ENCODE measurements at places on chromosomes 7 and 10.

DNA sequence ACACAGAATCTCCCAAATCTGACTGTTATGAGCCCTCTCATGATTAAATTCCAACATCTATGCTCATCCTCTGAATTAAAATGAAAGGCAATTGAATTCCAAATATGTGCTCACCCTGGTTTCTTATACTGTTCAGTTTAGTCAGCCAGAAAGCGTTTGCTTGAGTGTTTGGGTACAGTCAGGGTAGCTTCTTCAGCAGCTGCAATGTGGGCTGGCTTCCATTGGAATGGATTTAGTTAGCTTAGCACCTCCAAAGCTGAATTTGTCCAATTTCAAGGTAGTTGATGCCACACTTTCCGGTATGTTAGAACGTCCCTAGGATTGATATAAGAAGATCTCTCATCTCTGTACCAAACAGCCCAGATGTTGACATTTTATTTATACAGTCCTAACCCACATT, 9.3 kb downstream of the KLHL7 start:
- DNase-seq, result no peak

DNA sequence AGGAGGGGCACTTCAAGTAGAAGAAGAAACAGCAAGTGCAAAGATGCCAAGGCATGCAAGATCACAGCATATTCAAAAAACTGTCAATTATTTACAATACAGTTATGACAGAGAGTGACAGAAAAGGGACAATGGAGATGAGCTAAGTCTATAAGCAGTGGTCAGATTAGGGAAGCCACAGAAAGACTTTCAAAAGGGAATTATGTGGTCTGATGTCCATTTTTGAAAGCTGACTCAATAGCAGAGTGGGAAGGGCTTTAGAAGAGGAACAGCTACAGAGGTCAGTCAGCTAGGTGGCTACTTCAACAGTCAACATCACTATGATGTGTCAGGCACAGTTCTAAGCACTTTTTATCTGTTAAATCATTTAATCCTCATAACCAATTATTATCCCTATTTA, 45.2 kb upstream of the SPOCK2 start:
- no peak for DNase-seq

DNA sequence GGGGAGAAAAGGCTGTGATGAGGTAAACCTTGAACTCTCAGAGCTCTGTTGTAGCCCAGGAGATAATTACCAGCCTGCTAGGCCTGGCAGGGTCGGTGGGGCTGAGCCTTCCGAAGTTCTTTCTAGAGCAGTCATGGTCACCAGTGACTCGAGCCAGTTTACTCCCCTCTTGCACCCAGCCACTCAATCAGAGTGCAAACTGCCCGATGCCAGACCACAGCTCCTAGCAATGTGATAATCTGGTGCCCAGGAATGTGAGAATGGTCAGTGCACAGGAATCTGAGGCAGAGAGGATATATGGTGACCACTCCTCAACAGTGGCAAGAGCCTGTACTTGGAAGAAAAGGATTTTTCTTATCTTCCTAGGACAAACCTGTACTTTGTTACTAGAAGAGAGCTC, 46.4 kb upstream of the KMT2E start:
- no peak for DNase-seq

DNA sequence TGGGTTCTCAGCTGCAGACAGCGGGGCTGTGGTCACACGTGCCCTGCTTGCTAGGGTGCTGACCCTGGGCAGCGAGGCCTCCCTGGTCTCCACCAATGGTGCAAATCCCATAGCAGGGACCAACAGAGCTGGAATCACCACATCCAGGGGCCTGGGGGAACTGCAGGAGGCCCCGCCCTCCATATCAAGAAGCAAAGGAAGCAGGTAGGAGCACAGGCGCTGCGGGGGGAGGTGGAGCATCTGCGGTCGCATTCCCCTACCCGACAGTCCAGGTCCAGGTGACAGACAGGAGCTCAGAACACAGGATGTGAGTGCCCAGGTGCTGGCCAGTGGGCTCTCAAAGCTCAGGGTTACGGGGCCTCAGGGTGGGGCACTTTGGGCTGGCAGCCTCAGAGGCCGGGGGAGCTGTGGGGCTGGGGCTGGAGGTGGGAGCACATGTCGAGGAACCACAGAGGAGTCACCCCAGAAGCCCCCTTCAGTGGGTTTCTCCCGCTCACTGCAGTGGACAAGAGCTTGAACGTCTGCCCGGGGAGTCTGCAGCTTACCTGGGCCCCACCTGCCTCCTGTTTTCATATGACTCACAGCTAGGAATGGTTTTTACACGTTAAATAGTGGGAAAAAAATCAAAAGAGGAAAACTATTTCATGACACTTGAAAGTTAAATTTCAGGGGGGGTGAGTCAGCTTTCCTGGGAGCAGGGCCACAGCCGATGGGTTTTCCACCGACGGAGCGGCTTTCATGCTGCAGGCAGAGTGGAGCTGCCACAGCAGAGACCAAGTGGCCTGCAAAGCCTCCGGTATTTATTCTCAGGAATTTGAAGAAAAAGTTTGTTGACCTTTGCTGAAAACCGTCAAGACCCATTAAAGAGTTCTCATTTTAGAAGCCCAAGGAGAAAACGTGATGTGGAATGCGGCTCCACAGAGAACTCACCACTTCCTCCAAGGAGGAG, 148.7 kb upstream of the PPP2R2D start:
- DNase-seq, result no peak

- DNase-seq, result no peak
Measured at GRCh38 chr10:75101416-75102251, 9.8 kb upstream of the SAMD8 start.

- no peak for DNase-seq
Measured at GRCh38 chr10:70656489-70656888, 15.8 kb upstream of the ADAMTS14 start.

DNA sequence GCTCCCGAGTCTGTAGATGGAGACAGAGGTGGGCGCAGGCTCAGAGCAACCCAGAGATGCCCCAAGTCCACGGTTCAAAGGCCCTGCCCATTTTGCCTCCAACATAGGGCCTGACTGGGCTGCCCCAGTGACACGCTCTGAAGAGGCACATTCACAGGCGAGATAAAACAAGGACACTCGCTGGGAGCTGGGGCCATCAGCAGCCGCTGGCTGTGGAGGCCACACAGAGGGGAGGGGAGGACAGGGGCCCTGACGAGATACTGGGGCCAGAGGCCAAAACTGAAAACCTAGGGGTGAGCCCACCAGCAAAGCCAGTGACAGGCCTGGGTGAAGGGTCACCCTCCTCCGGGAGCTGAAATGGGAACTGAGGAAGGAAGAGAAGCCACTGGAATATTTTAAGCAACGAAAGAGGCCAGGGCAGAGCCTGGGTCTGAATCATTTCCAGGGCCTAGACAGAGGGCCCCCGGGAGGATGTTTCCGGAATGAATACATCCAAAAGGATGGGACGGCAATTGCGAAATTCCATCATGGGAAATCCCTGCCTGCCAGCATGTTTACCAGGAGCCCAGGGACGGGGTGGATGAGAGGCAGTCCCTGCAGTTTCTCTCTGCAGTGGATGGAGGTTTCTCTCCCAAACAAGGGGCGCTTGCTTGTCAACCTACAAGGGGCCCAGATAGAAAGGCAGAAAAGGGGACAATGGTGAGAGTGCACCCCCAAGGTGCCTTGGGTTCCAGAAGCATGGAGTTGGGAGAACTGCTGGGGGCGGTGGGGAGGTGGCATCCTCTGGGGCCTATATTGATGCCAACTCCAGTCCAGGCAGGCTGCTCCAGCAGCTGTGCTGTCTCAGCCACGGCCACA, 29.0 kb upstream of the HSPA12A start:
- no peak for DNase-seq

DNA sequence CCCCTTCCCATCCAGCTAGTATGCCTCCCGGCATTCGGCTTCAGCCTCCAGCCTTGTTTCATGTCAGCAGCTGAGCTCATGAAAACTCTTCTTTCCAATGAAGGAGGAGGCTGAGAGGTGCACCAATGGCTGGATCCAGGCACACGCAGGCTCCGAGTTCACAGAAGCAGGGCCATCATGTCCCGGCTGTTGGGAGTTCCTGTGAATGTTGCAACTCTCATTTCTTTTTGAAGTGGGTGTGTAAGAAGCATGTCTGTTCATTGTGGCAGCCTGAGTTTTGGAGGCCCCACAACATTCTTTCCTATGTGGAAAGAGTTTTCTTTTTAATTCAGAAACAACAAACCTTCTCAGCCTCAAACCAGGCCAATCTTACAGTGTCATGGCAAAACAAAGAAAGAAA, 89.7 kb downstream of the PTPRE start:
- DNase-seq, result no peak

- DNase-seq, result no peak
Measured at GRCh38 chr10:72688208-72688651, 3.7 kb upstream of the MCU start.

DNA sequence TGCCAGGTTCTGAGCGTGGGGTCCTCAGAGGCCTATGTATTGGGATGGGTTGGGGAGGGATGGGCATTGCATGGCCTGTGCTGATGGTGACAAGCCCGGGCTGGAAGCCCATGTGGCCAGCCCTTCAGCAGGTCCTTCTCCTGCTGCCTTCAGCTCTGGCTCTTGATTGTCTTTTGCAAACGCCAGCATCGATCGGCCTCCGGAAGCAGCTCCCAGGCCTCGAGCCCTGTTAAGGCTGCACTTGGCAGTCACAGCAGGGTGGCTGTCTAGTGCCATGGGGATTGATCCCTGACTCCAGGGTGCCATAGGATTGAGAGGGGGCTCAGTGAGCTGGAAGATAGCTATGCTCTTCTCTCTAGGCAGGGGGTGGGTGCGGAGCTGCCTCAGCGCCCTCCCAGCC, 51.4 kb downstream of the CDH23 start:
- DNase-seq, result no peak

DNA sequence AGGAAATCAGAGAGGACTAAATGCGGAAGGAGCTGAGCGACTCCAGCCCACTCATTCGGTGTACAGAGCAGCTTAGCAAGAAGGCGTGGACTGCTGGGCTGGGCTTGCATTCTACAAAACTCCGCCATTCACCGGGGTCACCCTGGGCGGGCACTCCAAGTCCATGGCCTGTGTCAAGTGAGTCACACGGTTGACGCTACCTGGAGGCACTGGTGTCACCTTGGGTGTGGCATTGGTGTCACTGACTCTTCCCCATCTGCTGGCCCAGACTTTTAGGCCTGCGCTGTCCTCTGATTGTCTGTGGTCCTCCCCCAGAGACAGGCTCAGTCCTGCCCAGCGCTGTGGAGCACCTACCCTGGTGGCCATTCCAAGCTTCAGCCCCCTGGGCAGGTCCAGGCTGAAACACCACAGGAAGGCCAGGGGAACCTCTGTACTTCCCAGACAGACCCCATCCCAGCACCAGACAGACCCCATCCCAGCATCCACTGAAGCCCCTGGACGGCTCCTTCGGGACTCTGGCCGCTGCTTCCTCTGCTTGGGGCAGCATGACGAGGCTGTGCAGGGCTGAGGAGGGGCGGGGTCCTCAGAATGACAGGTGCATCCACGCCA, 30.6 kb upstream of the CNPY1 start:
- no peak for DNase-seq

GRCh38 chr10:105042906-105043552, 401.9 kb downstream of the SORCS3 start:
- DNase-seq, result no peak

DNA sequence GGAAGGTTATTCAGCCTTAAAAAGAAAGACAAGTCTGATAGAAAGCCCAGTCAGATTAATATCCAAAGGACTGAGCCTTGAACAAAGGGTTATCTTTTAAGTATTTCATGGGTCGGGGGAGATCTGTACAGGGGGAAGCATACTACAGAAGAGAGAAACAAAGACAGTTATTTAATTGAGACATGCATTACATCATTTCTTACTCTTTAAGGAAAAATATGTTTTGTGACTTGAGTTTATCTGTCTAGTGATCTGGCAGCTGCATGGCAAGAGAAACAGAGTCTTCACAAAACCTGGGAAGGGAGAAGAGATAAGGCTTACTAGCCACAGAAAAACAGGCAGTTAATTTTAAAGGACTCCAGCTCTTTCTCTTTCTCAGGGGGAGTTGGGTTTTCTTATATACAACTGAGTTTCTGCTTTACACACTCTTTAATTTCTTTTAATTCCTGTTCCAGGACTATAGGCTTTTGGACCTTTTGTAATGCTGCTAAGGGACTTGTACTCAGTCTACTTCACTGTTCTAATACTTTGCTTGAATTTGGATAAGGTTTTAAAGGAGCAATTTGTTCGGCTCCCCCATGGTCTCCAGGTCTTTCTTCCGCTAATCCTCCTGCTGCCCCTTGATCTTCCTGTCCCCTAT, 20.9 kb upstream of the CYP3A43 start:
- no peak for DNase-seq

- DNase-seq, result no peak
Measured at GRCh38 chr10:60818134-60818770, 40.0 kb downstream of the CDK1 start.

DNA sequence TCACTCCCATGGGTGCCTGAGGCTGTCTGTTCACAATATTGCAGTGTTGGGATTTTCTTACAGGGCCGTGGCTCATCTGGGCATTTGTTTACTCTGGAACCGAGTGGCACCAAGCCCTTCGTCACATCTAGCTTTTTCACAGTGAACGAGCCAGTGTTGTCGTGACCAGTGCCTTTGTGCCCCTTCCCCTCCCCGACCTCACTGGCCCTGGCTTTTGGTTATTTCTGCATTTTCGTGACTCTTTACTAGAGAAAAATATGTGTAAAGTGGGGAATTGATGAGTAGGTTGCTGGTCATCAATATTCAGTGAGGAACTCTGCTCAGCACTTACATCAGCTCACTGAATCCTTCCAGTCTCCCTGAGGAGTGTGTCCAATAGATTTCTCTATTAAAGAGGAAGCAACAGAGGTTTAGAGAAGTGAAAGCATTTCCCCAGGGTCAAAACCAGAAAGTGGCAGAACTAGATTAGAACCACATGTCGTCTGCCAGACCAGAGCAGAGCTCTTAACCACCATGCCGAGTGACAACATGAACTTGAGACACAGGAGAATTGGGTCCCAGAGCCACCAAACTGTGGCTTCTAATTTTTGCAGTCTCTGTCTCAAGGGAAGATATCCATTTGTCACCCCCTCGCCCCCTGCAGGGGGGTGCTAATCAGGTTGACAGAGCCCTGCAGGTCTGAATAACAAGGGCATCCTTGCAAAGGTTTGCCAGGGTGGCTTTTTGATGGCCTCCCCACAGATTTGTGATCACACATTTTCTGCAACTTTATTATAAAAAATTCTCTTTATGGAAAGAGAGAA, 125.3 kb downstream of the CHN2 start:
- DNase-seq, result no peak

DNA sequence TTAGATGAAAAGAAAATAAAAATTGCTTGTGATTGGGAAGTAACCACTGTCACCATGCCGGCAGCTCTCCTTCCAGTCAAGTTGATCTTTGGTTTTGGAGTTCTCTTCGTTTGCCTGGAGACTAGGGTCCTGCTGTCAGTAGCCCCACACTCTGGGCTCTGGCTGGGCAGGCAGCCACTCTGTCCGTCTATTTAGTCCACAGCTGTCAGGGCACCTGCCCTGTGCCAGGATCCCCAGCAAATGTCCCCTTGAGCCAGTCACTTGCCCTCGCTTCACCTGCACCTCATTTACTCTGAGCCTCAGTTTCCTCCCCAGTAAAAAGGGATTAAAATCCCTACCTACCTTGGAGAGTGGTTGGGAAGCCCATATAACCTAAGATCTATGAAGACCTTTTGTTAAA, 55.5 kb downstream of the PAX2 start:
- DNase-seq, result no peak

Measured in stimulated activated CD8-positive, alpha-beta memory T cell treated with anti-CD3 and anti-CD28 coated beads, Interleukin-4, amount 100 ng/mL, for 1 hour (primary cell).